Thoracic aorta (tissue), 2 donors: ENCODE measurements at places on chromosomes 2 and 18. TPM values are rescaled to one million over a fixed set of nuclear protein-coding genes. Genes with fewer than 3 reads are reported as not detected.

DNA sequence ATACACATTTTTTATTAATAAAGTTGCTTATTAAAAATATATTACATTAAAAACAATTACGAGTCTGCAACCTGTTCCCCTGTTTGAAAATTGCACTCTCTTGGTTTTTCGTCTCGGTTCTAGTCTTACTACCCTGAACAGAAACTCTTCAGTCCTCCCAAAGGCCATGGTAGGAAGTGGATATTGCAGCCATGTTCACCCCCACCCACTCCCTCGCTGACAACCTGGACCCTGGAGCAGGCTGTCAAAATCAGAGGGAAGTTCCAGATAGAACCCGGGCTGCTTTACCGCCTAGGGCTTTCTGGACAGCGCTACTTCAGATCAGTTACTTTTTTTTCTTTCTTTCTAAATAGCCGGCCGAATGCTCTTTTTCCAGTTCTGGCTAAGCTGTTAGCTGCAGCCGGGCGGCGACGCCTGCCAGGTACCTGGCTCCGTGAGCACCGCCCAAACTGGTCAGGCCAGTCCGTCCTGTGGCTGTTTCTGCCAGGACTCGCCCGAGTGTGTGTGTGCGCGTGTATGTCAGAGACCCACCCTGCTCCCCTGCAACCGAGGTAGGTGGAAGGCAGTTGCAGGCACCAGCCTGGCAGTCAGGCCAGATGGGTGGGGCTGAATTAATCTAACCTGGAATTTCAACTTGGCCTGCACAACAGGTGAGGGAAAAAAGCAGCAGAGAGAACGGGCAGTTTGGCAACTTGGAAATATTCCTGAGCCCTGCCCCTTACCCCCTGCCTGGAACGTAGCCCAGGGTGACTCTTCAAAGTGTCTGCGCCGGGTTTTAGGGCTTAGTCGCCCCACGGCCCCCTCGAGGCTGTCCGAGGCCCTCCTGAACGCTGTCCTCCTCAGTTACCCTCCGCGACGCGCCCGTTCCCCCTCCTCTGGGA lies 1.1 kb upstream of the TET3 start:
- no peak overlapping the region for H3K27ac ChIP-seq
- no peak for DNase-seq
- H3K36me3 ChIP-seq = no peaks in the 10 kb centered on the region
- peak overlapping the region; percentile 78 for H3K4me3 ChIP-seq
- H3K4me1 ChIP-seq = peaks cover 28% of the 10 kb centered on the region
- H3K27me3 ChIP-seq = no peaks in the 10 kb centered on the region

- H3K27me3 ChIP-seq = no peaks in the 10 kb centered on the region
- no peaks in the 10 kb centered on the region for H3K36me3 ChIP-seq
- H3K4me3 ChIP-seq = no peak overlapping the region
- no peak for DNase-seq
These were observed 100.4 kb downstream of the SNTG2 start for GRCh38 chr2:1051075-1051474.

Gene ANKRD44
- total RNA-seq = 57.8 TPM

GRCh38 chr18:43312891-43313290 lies 35.6 kb upstream of the SYT4 start:
- no peak for DNase-seq
- H3K4me3 ChIP-seq = no peak overlapping the region
- no peak overlapping the region for H3K27ac ChIP-seq
- no peaks in the 10 kb centered on the region for H3K4me1 ChIP-seq
- no peaks in the 10 kb centered on the region for H3K36me3 ChIP-seq

Gene MDH1
- 103 TPM for total RNA-seq

GRCh38 chr18:50928551-50928950 lies 39.3 kb upstream of the ELAC1 start:
- DNase-seq = no peak
- H3K36me3 ChIP-seq = peaks cover 5% of the 10 kb centered on the region
- H3K4me3 ChIP-seq = no peak overlapping the region
- no peak overlapping the region for H3K27ac ChIP-seq
- H3K27me3 ChIP-seq = no peaks in the 10 kb centered on the region
- no peaks in the 10 kb centered on the region for H3K4me1 ChIP-seq

GRCh38 chr2:2527148-2527547 lies 196.1 kb upstream of the MYT1L start:
- H3K36me3 ChIP-seq = no peaks in the 10 kb centered on the region

GRCh38 chr2:235024931-235025773 lies 73.3 kb downstream of the SH3BP4 start:
- no peaks in the 10 kb centered on the region for H3K27me3 ChIP-seq
- no peak overlapping the region for H3K27ac ChIP-seq
- no peak for DNase-seq
- H3K4me1 ChIP-seq = peaks cover 8% of the 10 kb centered on the region
- H3K36me3 ChIP-seq = no peaks in the 10 kb centered on the region
- H3K4me3 ChIP-seq = peak overlapping the region; percentile 5

Gene BOK
- 10.7 TPM for total RNA-seq

Gene UNC80
- not detected for total RNA-seq

Gene NIF3L1
- total RNA-seq = 11.9 TPM

Gene POTEC
- total RNA-seq = not detected

DNA sequence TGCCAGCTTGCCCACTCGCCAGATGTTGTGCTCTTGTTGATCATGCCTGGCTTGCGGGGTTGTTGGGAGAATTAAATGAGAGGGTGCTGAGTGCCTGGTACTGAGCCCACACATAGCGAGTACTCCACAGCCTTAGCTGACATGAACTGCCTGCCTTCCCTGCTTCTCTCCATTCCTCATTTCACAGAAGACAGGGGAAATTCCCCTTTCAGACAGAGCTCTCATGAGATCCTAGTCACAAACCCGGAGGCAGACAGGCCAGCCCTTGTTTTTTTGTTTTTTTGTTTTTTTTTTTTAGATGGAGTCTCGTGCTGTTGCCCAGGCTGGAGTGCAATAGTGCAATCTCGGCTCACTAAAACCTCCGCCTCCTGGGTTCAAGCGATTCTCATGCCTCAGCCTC lies 17.1 kb upstream of the DNMT3A start:
- no peak overlapping the region for H3K27ac ChIP-seq
- no peak overlapping the region for H3K4me3 ChIP-seq
- H3K27me3 ChIP-seq = no peaks in the 10 kb centered on the region
- H3K36me3 ChIP-seq = no peaks in the 10 kb centered on the region
- DNase-seq = no peak
- H3K4me1 ChIP-seq = no peaks in the 10 kb centered on the region

- H3K27ac ChIP-seq = no peak overlapping the region
- H3K4me3 ChIP-seq = no peak overlapping the region
- H3K4me1 ChIP-seq = no peaks in the 10 kb centered on the region
- no peak for DNase-seq
These were observed 190.3 kb downstream of the RBM43 start for GRCh38 chr2:151071382-151071781.

DNA sequence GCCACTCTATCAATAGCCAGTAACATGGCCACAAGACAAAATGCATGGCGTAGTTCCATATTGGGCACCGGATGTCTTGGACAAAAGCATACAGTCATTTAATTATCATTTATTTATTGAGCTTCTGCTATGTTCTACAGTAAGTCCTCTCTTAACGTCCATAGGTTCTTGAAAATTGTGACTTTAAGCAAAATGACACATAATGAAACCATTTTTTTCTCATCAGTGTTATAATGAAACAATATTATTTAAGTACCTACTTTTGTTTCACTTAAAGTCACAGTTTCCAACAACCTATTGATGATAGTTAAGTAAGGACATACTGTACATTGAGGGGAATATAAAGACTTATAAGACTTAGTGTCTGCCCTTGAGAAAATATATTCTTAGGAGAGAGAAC lies 84.9 kb downstream of the XRCC5 start:
- H3K27ac ChIP-seq = no peak overlapping the region
- H3K4me1 ChIP-seq = peaks cover 5% of the 10 kb centered on the region
- no peak overlapping the region for H3K4me3 ChIP-seq
- H3K36me3 ChIP-seq = peaks cover 34% of the 10 kb centered on the region
- no peak for DNase-seq

DNA sequence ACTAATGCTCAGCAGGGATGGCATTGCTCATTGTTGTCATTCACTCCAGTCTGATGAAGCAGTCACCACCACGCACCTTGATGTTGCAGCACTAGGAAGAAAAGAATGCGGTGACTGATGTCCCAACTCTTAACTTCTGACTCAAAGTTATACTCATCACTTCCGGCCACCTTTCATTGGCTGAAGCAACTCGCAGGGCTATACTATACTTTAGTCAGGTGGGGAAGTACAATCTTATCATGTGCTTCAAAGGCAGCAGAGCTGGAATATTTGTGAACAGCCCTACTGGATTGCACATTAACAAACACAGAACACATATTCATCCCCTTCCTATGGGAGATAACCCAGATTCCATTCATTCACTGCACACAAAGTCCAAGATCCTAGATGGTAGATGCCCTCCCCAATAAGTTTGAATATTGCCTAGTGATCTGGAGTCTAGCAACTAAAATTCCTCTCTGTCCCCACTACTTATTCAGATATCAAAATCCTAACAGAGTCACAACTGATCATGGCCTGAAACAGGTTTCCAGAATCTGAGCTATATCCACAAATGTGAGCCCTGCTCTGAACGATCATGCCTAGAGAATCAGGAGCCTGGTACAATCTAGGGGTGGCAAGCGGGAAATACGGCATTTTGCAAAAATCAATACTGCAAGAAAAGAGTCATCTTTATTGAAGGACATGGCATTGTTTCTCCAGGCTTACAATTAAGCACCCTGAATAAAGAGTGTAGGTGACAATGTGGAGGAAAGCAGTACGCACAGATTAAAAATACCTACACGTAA lies 3.4 kb upstream of the SPATS2L start:
- H3K36me3 ChIP-seq = no peaks in the 10 kb centered on the region
- no peaks in the 10 kb centered on the region for H3K27me3 ChIP-seq
- H3K4me1 ChIP-seq = peaks cover 5% of the 10 kb centered on the region
- DNase-seq = no peak
- no peak overlapping the region for H3K27ac ChIP-seq

Gene DNAJC5G
- not detected for total RNA-seq

- no peaks in the 10 kb centered on the region for H3K36me3 ChIP-seq
- no peaks in the 10 kb centered on the region for H3K27me3 ChIP-seq
- no peaks in the 10 kb centered on the region for H3K4me1 ChIP-seq
- no peak overlapping the region for H3K4me3 ChIP-seq
- no peak overlapping the region for H3K27ac ChIP-seq
These were observed 141.5 kb upstream of the SP5 start for GRCh38 chr2:170573671-170574070.

DNA sequence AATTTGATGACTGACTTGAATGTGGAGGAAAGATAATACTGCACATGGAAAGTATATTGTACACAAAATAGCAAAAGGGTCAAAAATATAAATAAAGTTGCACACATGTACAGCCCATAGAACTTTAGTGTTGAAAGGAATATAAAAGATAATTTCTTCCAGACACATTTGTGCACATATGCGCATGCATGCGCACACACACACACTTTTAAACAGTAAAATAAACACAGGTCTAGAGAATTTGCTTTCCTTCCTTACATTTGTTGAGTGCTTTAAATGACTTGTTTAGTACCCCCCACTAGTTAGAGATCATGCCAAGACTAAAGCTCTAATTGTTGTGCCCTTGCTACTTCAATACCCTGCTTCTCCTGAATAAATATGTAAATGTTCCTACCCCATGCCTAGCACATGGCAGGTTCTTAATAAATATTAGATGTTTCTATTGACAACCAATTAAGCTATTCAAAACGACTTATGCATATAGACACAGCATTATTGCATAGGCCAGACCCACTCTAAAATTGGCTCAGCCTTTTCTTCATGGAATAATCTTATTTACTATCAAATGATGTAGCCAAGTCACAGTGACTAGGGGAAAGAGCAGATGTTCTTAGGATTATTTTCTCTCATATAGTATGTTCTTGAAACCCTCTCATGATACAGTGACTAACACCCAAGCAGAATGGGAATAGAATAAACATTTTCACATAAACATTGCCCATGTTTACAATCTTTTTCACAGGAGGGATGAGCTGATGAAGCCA lies 165.5 kb upstream of the ACVR2A start:
- no peak overlapping the region for H3K27ac ChIP-seq
- no peak overlapping the region for H3K4me3 ChIP-seq
- no peaks in the 10 kb centered on the region for H3K4me1 ChIP-seq
- no peak for DNase-seq
- H3K27me3 ChIP-seq = no peaks in the 10 kb centered on the region
- no peaks in the 10 kb centered on the region for H3K36me3 ChIP-seq

GRCh38 chr18:62017618-62018017 lies 124.8 kb upstream of the RNF152 start:
- H3K4me3 ChIP-seq = no peak overlapping the region
- H3K36me3 ChIP-seq = no peaks in the 10 kb centered on the region
- H3K27ac ChIP-seq = peak overlapping the region; percentile 72
- peaks cover 12% of the 10 kb centered on the region for H3K4me1 ChIP-seq

Gene APCDD1
- total RNA-seq = 75.8 TPM

Gene BOLL
- not detected for total RNA-seq

DNA sequence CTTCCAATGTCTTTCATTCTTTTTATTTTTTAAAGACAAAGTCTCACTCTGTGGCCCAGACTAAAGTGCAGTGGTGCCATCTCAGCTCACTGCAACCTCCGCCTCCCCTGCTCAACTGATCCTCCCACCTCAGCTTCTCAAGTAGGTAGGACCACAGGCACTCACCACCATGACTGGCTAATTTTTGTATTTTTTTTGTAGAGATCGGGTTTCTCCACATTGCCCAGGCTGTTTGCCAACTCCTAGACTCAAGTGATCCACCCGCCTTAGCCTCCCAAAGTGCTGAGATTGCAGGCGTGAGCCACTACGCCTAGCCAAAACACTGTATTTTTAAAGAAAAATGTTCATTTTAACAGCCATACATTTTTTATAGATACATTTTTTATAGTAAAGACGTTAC lies 12.7 kb downstream of the GCKR start:
- H3K4me3 ChIP-seq = no peak overlapping the region
- DNase-seq = no peak
- H3K27ac ChIP-seq = no peak overlapping the region
- no peaks in the 10 kb centered on the region for H3K36me3 ChIP-seq
- H3K4me1 ChIP-seq = no peaks in the 10 kb centered on the region

DNA sequence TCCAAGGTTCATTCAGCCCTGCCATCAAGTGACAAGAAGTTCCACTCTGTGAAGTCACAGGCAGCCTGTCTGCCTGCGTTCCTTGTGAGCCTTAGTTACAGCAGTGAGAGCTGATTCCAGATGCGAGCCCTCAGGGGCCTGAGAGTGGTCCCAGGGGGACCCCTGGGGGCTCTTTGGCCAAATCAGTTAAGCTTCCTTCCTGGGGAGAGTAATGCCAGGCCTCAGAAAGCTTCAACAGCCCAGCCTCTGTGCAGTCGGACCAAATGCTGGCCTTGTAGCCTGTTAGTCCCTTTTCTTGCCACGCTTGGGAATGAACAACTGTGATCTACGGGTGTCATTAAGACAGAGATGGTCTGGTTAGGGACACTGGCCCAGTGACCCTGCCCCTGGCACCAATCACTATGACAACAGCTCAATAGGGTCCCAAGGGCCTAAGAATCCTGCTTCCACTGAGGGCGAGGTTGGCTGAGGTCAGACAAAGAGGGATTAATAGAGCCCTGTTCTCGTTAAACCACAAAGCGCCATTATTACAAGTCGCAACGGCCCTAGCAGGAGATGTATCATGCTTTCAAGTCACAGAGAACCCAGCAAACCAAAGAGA lies 50.9 kb downstream of the HS1BP3 start:
- H3K4me3 ChIP-seq = no peak overlapping the region
- peak overlapping the region; percentile 65 for H3K27ac ChIP-seq
- no peaks in the 10 kb centered on the region for H3K36me3 ChIP-seq
- H3K27me3 ChIP-seq = no peaks in the 10 kb centered on the region
- H3K4me1 ChIP-seq = peaks cover 60% of the 10 kb centered on the region
- no peak for DNase-seq

- no peaks in the 10 kb centered on the region for H3K36me3 ChIP-seq
- H3K27me3 ChIP-seq = no peaks in the 10 kb centered on the region
- no peak overlapping the region for H3K27ac ChIP-seq
- H3K4me1 ChIP-seq = no peaks in the 10 kb centered on the region
- no peak for DNase-seq
- no peak overlapping the region for H3K4me3 ChIP-seq
These were observed 21.9 kb upstream of the MTERF4 start for GRCh38 chr2:241123816-241124536.

Gene KLHL41
- 1.2 TPM for total RNA-seq
